ENCODE measurements at places on chromosomes 5 and 9. TPM values are rescaled to one million over a fixed set of nuclear protein-coding genes. Genes with fewer than 3 reads are reported as not detected.

The SLC34A3 gene
- not detected for total RNA-seq

The PRDM9 gene
- total RNA-seq: not detected

The SV2C gene
- 1.5 TPM for total RNA-seq

The CYSRT1 gene
- 0.25 TPM for total RNA-seq

The TRPM6 gene
- total RNA-seq: 0.74 TPM

The RNF224 gene
- total RNA-seq: under 0.01 TPM

The PPIC gene
- 3.4 TPM for total RNA-seq

The SIMC1 gene
- 12.5 TPM for total RNA-seq

The HBEGF gene
- 14.3 TPM for total RNA-seq

The PHAX gene
- total RNA-seq: 75.2 TPM

The ZNF169 gene
- 6.9 TPM for total RNA-seq

The DRD1 gene
- 4.7 TPM for total RNA-seq

The AK6 gene
- 24.3 TPM for total RNA-seq

The PRRX2 gene
- 0.25 TPM for total RNA-seq

The SURF6 gene
- total RNA-seq: 14.8 TPM

The HTR4 gene
- 0.49 TPM for total RNA-seq

The ZNF454 gene
- 15.0 TPM for total RNA-seq

The SPINK4 gene
- not detected for total RNA-seq

The CDH6 gene
- total RNA-seq: 37.4 TPM

The POLR1E gene
- total RNA-seq: 30.2 TPM

The HAVCR2 gene
- total RNA-seq: 3.9 TPM

All from temporal lobe (tissue), 4 donors.